Activated CD8-positive, alpha-beta memory T cell treated with anti-CD3 and anti-CD28 coated beads for 1 hour (primary cell): ENCODE measurements at places on chromosomes 16 and 17.

GRCh38 chr17:64278614-64279013 is 15.6 kb upstream of the TEX2 start:
- DNase-seq, result no peak

DNA sequence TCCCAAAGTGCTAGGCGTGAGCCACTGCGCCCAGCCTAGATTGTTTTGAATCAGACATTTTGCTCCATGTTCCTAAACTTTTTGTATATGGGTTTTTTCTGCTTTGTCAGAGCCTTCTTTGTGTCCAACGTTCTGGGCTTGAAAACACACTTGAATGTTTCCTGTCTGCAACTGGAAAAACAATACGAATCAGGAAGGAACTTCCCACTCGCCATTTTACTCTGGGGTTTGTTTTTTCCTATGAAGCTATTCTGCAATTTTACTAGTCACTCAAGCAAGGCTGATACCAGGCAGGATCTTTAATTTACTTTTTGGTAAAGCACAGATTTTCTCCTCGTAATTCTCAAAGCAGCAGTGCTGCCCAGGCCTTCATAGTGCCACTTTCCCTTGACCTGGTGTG is 31.6 kb downstream of the ARHGAP17 start:
- DNase-seq, result no peak

GRCh38 chr17:43439041-43439440 is 40.2 kb downstream of the ARL4D start:
- DNase-seq, result no peak

DNA sequence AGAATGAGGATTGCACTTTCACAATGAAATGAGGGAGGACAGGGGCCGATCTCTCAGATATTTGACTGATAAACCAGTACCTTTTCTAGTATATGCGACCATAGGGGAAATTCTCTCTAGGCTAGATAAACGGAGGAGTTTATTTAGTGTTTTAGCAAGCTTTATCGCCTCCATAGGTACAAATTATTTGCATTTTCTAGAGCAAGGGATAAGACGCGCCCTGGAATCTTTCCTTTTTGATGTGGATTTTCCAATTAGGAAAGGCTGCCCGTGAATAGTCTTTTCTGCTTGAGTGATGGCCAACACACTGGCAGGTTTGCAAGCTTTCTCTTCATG is 351 bp upstream of the GDPD1 start:
- DNase-seq, result no peak

GRCh38 chr17:27607521-27608091 is 23.4 kb upstream of the LGALS9 start:
- no peak for DNase-seq

DNA sequence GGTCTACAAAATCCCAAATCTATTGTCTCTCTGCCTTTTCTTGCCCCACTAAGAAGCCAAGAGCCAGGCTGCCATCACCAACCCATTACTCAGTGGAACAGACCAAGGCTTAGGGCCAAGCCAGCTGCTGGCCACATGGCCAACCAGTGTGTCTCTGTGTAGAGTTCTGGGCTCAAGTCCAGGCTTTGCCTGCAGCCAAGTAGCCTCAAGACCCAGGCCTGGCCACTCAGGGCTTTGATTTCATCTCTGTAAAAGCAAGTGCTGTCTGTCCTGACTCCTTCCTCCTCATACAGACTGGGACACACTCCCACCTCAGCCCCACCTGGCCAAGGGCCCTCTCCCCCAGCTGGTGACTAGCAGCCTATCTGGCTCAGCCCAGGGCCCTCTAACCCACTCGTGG is 14.6 kb downstream of the SREBF1 start:
- DNase-seq, result no peak

DNA sequence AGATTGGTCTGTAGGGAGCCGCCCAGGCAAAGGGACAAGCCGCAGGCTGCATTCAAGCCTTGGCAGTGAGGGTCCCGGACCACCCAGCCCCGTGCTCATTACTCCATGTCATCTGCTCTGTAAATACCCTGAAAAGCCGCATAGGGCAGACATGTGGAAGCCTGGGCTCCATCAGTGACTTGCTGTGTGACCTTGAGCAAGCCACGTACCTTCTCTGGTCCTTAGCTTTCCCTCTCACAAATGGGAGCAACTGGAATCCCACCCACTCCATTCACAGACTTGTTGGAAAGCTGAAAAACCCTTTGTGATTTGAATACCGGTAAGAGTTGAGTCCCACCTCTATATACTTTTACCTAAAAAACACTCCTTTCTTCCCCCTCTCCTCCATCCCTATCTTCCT is 11.9 kb downstream of the CAMKK1 start:
- DNase-seq, result no peak
